ENCODE measurements at places on chromosomes 3 and 15.

GRCh38 chr3:36894914-36895313 lies 49.9 kb downstream of the TRANK1 start:
- DNase-seq: no peak

DNA sequence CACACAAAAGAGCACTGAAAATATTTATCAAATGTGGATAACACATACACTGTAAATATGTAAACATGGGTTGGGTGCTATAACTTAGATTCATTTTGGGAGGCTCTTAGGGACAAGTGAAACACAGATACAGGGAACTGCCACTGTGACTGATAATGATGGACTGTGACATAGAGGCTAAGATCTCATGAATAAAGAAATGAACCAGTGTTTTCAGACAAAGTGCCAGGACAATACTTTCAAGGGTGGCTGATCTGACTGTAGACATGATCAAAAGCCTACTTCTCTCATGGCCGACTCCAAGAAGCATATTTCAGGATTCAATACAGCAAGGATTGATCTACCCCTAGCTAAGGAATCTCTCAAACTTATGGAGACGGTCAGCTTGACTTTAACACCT lies 353.8 kb downstream of the FGF12 start:
- DNase-seq: no peak

GRCh38 chr15:32837935-32838334 lies 120.1 kb downstream of the GREM1 start:
- DNase-seq: no peak

- DNase-seq: no peak
Measured at GRCh38 chr15:95857124-95857757, 473.3 kb upstream of the NR2F2 start.

DNA sequence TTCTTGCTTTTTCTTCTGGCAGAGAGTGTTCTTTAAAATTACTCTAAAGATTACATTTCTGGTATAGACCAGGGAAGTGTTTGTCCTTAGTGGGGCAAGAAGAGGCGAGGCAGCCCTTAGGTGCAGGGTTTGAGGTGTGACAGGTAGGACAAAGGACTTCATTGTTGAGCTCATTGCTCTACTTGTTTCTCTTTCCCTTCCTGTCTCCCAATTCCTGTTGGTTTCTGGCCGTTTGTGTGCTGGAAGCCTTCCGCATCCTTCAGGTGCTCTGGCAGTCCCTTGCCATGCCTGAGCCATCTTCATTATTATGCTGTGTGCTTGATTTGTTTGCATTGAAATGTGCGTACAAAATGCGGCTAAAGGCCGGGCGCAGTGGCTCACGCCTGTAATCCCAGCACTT lies 85.1 kb downstream of the CCK start:
- no peak for DNase-seq

DNA sequence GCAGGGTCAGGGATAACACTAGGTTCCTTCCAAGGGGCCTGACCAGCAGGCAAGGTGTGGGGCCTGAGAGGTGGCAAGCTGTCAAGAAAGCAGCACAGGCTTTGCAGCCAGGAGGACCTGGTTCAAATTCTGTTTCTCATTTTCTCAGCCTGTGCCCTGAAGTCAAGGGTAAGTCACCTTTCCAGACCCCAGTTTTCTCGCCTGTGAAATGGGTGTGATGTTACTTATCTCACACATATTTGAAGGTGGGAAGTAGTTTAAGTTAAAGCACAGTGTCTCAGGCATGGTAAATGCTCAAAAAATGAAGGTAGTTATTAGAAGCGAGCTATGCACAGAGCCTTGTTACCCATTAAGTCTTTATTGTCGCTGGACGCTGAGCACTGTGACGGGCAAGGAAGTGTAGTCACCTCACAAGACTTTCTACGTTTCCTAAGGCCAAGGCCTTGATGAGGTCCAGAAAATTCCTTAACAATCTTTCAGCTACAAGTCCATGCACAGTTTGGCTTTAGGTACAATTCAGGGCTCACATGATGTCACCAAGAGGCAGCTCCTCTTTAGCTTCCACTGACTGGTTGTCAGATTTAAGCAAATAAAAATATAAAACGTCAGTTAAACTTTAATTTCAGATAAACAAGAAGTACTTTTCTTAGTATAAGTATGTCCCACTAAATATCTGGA lies 522.6 kb upstream of the PROK2 start:
- no peak for DNase-seq

GRCh38 chr15:98728082-98728810 lies 79.9 kb downstream of the IGF1R start:
- DNase-seq: no peak

DNA sequence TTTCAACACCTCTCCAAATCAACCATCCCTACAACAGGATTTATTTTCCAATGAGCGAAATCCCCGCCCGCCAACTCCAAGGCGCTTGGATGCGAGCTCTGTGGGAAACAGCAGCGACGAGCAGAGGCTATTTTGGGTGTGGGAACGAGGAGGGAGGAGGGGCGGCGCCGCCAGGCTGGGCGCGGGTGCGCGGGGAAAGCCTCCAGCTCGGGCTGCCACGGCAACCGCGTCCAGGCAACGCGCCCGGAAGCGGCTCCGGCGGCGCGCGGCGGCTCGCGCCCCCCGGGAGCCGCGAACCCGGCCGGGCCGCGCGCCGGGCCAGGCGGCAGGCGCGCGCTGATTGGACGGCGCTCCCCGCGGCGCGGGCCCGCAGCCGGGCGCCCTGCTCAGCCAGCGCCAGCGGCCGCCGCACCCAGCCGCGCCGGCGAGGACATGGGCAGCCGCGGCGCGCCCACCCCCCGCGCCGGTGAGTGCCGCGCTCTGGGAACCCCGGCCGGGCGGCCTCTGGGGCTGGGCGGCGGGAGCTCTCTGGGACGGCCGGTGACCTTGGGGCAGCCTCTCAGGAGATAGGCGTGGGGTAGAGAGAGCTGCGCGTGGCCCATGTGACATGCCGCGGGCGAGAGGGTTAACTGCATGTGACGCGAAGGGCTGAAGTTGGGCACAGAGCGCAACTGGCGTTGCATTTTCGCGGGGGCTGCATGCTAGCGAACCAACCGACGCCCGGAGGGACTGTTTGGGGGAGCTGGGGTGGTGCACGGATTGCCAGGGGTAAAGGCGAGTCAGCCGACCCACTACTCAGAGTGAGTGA lies at the start of gene FAM81A:
TSS of gene FAM81A (plus strand) at position 370 of the 808 bp plus-strand sequence. CDS start 20,441 bp downstream, outside the sequence.
- peak; percentile 23 for DNase-seq

DNA sequence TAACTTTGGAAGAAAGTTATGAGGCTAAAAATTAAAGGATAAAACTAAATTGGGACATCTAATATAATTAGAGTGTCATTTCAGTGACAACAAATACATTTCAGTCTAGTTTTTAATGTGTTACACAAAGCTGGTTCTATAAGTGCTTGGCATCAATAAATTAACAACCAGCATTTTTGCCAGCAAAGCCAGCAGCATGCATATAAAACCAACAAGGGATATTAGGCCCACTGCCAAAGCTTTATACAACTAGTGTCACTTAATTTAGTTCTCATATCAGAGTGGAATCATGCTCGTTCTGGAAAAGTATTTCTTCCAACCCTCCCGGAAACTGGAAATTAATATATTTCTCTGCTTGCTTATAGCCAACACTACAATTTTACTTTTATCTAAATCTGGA lies 88.8 kb downstream of the THBS1 start:
- no peak for DNase-seq

GRCh38 chr3:127940116-127940515 lies 25.1 kb downstream of the KBTBD12 start:
- no peak for DNase-seq

DNA sequence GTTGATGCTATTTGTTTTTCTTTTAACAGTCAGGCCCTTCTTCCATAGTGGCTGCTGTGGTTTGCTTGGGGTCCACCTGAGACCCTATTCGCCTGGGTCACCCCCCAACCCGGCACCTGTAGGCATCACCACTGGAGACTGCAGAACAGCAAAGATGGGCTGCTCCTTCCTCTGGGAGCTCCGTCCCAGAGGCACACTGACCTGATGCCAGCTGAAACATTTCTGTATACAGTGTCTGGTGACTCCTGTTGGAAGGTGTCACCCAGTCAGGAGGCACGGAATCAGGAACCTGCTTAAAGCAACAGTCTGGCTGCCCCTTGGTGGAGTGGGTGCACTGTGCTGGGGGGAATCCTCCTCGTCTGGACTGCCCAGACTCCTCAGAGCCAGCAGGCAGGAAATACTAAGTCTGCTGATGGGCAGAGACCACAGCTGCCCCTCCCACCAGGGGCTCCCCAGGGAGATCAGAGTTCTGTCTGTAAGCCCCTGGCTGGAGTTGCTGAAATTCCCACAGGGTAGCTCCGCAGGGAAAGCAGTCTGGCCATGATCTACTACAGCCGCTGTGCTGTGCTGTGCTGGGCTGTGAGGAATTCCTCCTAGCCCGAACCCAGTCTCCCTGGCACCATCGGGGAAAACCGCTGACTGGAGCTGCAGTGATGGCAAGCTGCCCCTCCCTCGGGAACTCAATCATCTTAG lies 248.2 kb downstream of the TBC1D5 start:
- DNase-seq: no peak

DNA sequence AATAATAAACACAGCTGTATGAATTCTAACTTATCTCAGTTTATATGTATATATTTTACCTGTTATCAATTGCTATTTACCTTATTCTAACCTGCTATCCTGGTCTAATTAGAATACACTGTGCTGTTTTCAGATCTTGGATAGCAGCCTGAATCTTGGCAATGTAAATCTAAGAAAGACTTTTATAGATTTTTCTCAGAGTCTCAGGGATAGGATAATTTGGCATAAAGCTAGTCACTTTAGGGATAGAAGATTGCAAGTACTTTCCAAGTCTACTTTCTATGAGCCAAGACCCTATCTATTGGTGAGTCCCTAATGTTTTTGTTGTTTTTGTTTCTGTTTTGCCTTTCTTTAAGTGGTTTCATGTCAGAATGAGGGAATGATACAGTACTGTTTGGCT lies 695.7 kb downstream of the NAALADL2 start:
- DNase-seq: no peak

DNA sequence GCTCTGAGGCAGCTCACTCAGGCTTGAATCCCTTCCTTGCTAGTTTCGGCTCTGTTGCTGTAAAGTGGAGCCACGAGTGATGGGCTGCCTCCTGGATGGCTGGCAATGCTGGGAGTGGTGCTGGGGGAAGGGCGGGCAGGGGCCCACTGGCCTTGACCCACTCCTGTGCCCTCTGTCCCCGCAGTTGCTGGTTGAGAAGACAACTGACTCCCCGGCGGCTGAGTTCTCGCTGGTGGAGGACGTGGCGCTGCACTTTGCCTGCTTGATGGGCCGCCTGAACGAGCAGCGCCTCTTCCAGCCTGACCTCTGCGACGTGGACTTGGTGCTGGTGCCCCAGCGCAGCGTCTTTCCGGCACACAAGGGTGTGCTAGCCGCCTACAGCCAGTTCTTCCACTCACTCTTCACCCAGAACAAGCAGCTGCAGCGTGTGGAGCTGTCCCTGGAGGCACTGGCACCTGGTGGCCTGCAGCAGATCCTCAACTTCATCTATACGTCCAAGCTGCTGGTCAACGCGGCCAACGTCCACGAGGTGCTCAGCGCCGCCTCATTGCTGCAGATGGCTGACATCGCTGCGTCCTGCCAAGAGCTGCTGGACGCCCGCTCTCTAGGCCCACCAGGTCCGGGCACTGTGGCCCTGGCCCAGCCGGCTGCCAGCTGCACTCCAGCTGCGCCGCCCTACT lies 4.7 kb downstream of the ZBTB47 start:
- no peak for DNase-seq

GRCh38 chr3:116815321-116815720 lies 105.7 kb downstream of the TUSC7 start:
- DNase-seq: no peak

- DNase-seq: no peak
Measured at GRCh38 chr15:73904026-73904815, 22.0 kb upstream of the LOXL1 start.

GRCh38 chr15:39125904-39126303 lies 455.0 kb upstream of the THBS1 start:
- peak; percentile 18 for DNase-seq

DNA sequence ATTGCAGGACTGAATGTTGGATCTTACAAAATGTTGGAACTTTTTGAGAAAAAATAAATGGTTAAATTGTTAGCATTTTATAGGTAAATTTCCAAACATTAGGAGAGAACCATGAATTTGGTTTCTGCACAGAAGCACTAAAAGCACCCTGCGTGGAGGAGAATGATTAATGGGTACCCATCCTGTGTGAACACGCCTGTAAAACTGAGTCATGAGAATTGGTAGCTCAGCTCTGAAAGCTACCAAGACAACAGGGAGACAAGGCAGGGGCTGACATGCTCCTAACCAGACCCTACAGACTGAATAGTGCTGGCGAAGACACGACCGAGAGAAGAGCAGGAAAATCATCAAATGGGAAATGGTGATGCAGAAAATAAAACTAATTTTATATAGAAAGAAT lies 32.4 kb upstream of the MTMR10 start:
- DNase-seq: no peak

DNA sequence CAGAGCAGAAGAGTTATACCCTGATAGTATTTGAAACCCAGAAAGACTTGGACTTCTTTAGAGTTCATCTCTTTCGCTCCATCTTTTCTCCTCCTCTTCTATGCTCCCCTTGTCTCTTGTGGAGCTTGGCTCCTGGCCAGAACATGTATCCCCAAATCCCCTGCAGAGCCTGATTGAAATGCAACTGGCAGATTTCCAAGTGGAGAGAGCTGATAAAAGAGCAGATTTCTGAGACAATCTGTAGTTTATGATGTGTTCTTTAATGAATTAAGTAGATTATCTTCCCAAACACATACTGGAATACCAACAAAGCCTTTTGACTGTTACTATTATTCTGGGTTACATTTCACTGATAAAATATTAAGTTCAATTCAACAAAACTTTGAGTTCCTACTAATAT lies 33.4 kb downstream of the UNC13C start:
- DNase-seq: no peak

DNA sequence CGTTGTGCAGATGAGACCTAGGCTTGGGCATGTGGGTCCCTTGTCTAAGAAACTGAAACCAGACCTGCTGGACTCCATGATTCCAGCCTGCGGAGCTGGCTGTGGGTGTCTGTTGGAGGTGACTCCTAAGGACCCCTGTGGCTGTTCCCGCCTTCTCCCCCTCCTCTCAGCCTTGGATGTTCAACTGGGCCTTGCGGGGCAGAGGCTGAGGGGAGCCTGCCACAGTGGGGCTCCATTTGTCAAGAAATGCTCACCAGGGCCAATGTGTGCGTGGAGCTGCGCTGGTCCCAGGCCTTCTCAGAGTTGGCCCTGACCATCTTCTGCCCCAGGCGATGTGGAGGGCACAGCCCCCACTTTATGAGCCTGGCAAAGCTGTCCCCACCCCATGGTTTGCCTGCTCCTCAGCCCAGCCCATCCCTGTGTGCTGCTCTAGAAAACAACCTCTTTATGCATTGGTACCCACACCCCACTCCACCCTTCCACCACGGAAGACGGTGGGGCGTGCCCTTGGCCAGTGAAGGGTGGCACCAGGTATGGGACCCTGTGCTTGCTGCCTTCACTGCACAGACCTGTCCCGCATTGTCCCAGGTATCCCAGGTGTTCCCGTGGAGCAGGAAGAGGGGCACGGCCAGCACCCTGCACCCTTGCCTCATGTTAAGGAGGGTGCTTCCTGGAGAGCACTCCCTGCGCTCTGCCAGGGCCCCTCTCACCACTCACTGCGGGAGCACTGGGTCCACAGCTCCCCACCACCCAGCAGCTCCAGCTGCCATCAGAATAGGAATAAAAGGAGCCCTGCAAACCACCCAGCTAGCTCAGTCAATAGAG lies 7.9 kb downstream of the MESP2 start:
- no peak for DNase-seq
